ENCODE measurements at places on chromosomes 6 and 20. TPM values are rescaled to one million over a fixed set of nuclear protein-coding genes. Genes with fewer than 3 reads are reported as not detected.

- no peaks in the 10 kb centered on the region for H3K36me3 ChIP-seq
- no peak for DNase-seq
- H3K27ac ChIP-seq = no peak overlapping the region
- H3K27me3 ChIP-seq = no peaks in the 10 kb centered on the region
- peaks cover 15% of the 10 kb centered on the region for H3K4me1 ChIP-seq
Observed at GRCh38 chr6:111710439-111710838, 104.8 kb upstream of the TRAF3IP2 start.

DNA sequence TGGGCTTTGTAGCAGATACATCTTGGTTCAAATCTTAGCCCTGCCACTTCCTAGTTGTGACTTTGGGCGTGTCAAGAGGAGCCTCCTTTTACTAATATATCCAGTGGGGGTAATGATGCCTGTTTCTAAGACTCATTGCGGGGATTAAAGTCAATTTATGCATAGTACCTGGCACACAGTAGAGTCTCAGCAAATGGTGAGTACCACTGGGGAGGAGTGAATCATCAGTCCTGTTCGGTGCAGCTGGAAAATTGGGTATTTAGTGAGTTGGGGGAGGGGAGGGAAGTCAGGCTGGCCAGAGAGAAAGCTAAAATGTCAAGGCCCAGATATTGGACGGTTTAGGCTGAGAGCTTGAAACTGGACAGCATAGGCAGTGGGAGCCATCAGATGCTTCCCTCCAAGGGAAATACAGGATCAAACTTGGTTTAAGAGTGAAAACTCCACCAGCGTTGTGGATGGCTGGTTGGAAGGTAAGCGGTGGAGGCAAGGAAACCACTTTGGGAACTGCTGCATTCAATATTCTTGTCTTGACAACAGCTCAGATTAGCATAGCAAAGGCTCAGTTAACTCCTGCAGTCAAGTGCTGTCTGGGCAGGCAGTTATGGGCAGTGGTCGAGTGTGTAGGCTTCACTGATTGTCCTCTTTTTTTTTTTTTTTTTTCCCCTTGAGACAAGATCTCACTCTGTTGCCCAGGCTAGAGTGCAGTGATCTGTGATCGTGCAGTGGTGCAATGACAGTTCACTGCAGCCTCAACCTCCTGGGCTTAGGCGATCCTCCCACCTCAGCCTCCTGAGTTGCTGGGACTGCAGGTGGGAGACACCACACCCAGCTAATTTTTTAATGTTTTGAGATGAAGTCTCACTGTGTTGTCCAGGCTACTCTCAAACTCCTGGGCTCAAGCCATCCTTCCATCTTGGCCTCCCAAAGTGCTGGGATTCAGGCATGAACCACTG lies 12.9 kb downstream of the PPP1R16B start:
- no peak overlapping the region for H3K4me3 ChIP-seq
- no peaks in the 10 kb centered on the region for H3K4me1 ChIP-seq
- DNase-seq = no peak
- H3K27me3 ChIP-seq = peaks cover 70% of the 10 kb centered on the region

DNA sequence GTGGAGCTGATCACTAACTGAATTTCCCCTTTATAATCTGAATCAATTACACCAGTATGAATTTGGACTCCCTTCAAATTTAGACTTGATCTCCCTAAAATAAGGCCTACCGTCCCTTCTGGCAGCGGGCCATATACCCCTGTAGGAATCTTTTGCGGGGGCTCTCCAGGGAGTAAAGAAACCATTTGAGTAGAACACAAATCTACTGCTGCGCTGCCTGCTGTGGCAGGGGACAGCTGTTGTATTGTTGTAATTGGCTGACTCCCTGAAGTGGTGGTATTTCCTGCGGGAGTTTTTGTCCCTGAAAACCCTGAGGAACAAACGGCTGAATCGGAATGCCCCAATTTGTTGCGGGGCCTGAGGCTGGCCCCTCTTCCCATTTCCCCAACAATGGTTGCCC lies 16.0 kb upstream of the PTCRA start:
- no peaks in the 10 kb centered on the region for H3K36me3 ChIP-seq
- no peak for DNase-seq
- no peak overlapping the region for H3K27ac ChIP-seq

DNA sequence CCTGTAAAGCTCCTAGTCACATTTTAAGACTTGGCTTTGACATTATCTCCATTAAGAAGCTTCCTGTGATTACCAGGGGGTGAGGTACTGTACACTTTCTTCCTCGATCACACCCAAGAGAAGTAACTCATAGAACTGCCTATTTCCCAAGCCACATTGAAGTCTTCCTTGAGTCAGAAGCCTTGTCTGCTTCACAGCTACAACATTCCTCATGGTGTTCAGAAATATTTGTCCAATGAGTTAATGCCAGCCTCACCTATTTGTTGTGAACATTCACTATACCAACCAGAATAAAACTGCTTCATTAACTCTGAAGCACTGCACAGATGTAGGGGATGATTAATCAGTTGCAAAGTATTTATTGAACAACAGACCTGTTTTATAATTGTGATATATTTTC lies 622.3 kb downstream of the PTPRT start:
- peaks cover 3% of the 10 kb centered on the region for H3K4me1 ChIP-seq
- peak; percentile 30 for DNase-seq
- H3K27me3 ChIP-seq = no peaks in the 10 kb centered on the region
- H3K4me3 ChIP-seq = no peak overlapping the region
- H3K36me3 ChIP-seq = no peaks in the 10 kb centered on the region
- peak overlapping the region; percentile 48 for H3K27ac ChIP-seq

GRCh38 chr6:20946022-20946421 lies 411.8 kb downstream of the CDKAL1 start:
- no peak for DNase-seq
- H3K27me3 ChIP-seq = no peaks in the 10 kb centered on the region
- H3K4me3 ChIP-seq = no peak overlapping the region
- H3K27ac ChIP-seq = no peak overlapping the region
- H3K36me3 ChIP-seq = no peaks in the 10 kb centered on the region
- H3K4me1 ChIP-seq = peaks cover 17% of the 10 kb centered on the region

- H3K27me3 ChIP-seq = no peaks in the 10 kb centered on the region
- no peak for DNase-seq
- no peaks in the 10 kb centered on the region for H3K4me1 ChIP-seq
- H3K27ac ChIP-seq = no peak overlapping the region
Observed at GRCh38 chr20:3995067-3995748, 20.1 kb downstream of the RNF24 start.

- H3K36me3 ChIP-seq = no peaks in the 10 kb centered on the region
- no peaks in the 10 kb centered on the region for H3K27me3 ChIP-seq
- no peak overlapping the region for H3K27ac ChIP-seq
- no peak overlapping the region for H3K4me3 ChIP-seq
- H3K4me1 ChIP-seq = peaks cover 10% of the 10 kb centered on the region
Observed at GRCh38 chr6:126529637-126530362, 189.9 kb downstream of the CENPW start.

DNA sequence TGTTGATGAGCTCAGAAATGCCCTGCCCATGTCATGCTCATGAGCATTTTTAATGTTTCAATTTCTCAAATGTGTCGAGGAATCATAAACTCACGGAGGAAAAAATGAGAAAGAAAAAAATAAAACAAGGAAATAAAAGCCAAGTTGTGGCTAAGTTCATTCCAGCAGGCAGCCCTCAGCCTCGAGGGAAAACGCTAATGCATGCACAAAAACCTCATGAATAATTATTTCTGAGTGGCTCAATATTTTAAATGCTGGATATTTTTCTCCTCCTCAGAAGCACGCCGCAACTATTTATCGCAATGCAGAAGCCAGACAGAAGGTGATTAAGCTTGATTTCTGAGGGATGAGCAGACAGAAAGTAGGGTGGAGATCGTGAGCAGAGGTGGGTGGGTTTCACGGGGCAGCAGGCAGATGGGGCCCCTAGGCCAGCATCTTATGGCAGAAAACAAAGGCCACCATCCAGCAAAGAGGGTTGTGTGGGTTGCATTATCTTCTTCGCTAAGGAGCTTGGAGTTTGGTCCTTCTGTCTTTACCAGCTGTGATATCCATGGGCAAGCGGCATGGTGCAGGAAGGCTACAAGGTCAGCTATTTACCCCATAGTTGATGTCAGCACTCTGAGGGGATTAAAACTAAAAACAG lies 151.5 kb upstream of the LRFN2 start:
- no peaks in the 10 kb centered on the region for H3K4me1 ChIP-seq
- no peaks in the 10 kb centered on the region for H3K36me3 ChIP-seq
- H3K27ac ChIP-seq = no peak overlapping the region
- H3K27me3 ChIP-seq = peaks cover 96% of the 10 kb centered on the region
- H3K4me3 ChIP-seq = no peak overlapping the region

DNA sequence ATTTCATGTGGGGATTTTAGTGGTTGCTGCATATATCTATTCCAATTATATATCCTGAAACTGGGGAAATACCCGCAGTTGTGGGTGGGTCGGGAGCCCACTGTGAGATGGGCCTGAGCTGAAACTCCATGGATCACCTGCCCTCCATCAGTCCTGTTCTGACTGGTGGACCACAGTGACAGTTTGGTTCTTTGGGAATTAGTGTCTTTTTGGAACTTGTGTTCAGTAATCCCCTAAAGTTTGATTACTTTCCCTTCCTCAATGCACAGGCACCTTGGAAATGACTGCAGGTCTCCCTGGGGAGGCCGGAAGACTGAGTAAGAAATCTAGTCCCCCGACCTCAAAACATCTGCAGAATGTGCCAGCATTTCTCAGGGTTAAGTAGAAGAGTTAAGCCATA lies 11.3 kb downstream of the STK35 start:
- H3K4me1 ChIP-seq = peaks cover 48% of the 10 kb centered on the region
- DNase-seq = no peak
- H3K4me3 ChIP-seq = no peak overlapping the region
- H3K36me3 ChIP-seq = peaks cover 6% of the 10 kb centered on the region

IRF4 gene
- not detected for total RNA-seq

COL19A1 gene
- total RNA-seq = not detected

Data from Calu3 (cell line).